Fibroblast of skin of left biceps (primary cell): ENCODE measurements at places on chromosomes 13 and 19.

DNA sequence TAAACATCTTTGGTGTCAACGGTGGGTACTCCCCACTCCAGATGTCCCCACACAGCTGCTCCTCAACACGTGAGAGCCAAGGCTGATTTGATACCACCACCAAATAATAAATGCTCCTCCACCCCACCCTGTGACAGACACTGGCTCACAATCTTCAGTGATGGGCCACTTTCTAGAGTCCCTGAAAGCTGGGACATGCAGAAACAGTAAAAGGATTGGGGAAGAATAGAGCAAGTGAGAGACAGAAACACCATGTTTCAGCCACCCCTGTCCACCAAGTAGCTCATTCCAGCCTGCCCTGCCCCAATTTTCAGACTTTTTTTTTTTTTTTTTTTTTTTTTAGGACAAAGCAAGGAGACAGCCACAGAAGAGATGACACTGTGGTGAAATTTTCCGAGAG is 1.6 kb downstream of the SLC46A3 start:
- DNase-seq: no peak

DNA sequence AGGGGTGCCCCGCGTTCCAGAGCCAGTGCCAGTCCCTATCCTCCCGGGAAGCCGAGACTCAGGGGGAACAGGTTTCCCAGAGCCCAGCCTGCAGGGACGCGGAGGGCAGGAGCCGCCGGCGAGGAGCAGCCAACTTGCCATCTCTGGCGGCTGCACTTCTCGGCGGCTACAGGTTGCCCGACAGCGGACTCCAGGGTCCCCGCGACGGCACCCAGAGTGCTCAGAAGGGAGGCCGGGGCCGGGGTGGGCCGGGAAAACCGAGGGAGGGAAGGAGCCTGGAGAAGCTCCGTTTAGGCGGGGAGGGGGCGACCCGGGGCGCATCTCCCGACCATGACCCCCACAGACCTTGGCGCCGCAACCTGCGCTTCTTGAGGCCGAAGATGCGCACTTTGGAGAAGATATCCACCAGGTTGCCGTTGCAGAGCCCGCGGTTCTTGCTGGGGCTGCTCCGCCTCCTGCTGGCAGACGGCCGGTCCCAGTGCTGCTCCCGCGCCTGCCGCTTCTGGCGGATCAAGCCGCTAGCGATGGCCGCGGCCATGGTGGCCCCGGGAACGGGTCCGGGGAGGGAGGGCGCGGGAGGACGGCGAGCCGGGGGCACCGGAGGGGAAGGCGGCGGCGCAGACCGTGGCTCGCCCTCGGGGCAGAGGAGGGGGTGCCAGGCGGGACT is 463.8 kb downstream of the ITGBL1 start:
- no peak for DNase-seq

GRCh38 chr13:43694146-43694664 is 92.6 kb downstream of the ENOX1 start:
- DNase-seq: no peak

- no peak for DNase-seq
These were observed 106.2 kb upstream of the KLF5 start for GRCh38 chr13:72952529-72953141.

DNA sequence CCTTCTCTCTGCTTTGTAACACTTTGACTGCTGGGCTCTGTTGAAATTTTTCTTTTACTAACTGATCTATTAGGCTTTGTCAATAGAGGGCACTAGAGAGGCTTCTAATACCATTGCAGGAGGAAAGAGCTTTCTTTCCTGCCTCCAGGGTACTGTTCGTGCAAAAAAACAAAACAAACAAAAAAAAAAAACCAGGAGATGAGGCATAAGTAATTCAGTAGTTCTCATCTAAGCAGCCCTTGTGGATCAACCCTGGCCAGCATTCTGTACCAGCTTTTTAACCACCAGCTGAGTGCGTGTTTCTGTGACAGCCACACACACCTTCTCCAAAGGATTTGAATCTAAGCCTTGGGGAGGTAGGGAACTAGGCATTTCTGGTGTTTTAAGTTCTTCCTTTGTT is 1707.6 kb upstream of the SLC10A2 start:
- DNase-seq: peak; percentile 24

- DNase-seq: no peak
These were observed 239.7 kb upstream of the ZNF507 start for GRCh38 chr19:32105527-32106310.

- DNase-seq: no peak
These were observed 51.2 kb downstream of the NLRP12 start for GRCh38 chr19:53772943-53773342.

DNA sequence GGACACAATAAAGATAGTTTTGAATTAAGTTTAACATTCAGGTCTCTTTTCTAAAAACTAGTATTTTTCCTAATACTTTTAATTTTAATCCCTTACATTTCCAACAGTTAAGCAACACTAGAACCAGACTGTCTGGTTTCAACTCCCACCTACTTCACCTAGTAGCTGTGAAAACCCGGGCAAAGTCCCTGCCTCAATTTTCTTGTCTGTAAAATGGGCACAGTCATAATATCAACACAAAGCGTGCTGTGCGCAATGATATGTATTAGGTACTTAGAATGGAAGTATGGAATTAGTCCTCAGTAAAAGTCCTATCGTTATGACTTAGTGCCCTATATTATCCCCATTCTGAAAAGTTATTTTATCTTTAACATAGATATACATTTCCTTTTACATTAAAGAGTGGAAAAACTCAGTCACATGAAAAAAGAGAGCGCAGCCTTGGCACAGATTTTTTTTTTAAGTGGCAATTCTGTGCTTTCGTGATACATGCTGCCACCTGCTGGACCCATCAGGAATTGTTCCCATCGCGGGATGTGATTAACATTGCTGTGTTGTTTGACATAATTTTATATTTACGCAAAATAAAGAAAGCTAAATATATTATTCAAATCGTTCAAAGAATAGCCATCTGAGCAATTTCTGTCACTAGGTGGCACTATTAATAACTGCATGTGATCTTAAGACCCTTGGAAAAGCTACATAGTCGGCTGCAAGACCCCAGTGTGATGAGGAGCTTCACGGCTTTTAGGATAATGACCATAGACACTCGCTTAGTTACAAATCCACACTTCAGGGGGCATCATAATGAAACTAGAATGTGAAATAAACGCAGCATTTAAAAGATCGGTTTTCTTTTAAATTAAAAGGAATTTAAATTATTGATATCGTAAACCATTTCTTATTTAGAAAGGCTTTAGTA is 59.9 kb downstream of the LIG4 start:
- peak; percentile 1 for DNase-seq

DNA sequence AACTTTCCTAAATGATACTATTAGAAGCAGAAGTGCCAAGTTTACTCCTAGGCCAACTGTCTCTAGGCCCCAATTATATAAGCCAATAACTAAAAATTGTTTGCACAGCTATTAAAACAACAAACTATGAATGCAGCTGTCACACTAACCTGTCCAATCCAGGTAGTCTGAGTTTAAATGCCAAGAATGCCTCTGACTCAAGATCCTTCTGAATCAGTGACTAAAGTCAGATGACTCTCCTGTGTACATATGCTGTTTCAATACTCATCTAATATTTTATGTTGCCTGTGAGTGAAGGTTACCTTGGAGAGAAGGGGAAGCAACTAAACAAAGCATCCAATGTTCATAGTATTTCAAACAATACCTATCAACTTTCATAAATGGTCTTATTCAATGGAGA is 257.0 kb downstream of the ENOX1 start:
- DNase-seq: no peak

DNA sequence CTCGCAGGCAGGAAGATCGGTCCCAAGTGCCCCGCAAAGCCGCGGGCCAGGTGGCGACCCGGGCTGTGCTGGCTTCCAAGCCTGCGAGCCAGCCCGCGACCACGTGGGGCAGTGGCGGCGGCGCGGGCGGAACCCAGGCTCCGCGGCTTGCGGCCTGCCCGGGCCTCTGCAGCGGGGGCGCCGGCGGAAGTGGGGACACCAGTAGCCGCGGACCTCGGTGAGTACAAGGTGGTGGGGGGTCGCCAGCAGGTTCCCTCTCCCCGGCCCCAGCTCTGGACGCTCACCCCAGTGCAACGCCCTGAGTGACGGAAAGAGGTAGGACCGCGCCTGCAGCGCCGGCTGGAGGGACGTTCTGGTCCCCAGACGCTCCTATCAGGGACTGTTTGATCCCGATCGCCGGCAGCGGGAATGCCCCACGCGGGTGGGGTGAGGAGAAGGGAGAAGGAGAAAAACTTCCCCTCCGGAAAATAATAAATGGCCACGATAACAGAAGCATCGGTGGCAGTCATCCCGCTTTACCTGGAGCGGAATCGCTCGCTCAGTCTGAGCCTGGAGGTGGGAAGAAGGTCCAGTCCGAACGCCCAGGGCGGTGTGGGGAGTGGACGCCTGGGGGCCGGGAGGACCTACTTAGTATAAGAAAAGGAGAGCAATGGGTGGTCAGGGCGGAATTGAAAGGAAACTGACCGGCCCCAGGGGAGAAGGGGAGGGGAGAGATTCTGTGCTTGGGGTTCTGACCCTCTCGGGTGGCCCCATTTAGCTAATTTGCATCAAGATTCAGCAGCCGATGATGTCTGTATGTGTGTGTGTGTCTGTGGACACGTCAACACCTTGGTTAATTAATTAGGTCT is at the start of gene GEMIN7:
Gene GEMIN7 (plus strand): TSS at position 198 of the 848 bp plus-strand sequence. CDS start 10,855 bp downstream, outside the sequence.
- peak; percentile 47 for DNase-seq
